Ecto neural progenitor cell (in vitro differentiated cells): ENCODE measurements at places on chromosomes 6 and 20.

GRCh38 chr6:111259089-111259831 lies 172.0 kb downstream of the SLC16A10 start:
- DNase-seq: peak; percentile 98

- DNase-seq: no peak
Measured at GRCh38 chr6:52984247-52984646, 10.8 kb downstream of the GSTA4 start.

DNA sequence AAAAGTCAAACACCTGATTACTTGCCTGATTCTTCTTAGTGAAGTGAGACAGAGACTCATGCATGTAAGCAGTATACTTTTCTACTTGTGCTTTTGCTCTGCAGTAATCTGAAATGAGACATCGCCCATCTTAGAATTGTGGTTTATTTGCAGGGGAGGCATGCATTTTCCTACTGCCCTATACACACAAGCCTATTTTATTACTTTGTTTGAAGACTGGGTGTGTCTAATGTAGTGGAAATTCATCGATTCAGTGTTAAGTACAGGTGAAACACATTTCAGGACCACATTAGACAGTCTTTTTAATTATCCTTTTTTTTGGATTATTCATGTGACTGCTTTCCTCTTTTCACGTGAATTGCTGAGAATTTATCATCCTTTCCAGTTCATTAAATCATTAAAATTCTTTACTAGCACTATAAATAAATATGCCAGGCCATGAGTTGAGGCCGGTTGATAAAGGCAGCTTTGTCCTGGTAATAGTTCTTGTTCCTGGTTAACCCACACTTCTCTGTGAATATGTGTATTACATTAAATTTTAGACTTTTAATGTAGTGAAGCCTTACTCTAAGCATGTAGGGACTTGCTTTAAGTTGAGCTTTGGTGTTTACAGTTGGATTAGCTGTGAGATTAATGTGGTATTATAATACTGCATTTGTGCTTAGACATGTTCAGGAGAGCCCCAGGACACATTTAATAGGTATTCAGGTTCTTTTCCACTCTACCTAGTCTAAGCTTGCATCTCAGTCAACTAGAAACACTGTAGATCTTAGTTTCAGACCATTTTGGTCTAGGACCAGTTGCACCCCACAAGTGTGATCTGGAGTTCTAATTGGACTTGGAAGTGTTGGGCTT lies 10.8 kb upstream of the BTBD3 start:
- DNase-seq: no peak

DNA sequence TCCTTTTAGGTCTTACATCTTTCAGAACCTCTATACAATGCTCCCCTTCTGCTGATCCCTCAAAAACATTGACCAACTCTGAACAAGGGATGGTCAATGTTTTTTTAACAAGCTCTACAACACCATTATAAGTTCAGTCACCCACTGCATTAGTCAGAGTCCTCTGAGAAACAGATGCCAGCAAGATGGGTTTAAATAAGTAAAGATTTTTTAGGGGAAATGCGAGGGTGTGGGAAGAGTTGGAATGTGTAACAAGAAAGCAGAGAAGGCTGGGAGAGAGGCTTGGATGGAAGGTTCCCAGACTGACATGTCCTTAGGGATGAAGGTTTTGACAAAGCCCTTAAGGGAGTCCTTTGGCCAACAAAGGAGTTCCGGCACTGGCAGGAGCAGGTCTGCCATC lies 478.3 kb downstream of the FRK start:
- DNase-seq: no peak

- DNase-seq: no peak
Measured at GRCh38 chr6:136955123-136955522, 33.0 kb downstream of the SLC35D3 start.

DNA sequence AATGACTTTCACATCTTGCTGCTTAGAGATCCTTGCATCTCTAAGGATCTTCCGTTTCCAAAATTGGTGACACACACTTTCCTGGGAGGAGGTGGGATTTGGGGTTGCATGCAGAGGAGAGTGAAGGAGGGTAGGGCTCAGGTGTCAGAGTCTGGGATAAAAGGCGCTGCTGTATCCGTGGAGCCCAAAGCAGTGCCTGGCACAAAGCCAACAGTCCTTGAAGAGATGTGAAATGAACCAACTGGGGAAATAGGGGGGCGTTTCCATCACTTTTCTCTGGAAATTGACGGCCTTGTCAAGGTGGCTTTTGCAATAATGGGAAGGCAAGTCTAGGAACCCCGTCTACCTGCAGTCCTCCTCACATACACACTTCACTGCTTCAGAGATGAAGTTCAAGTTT lies 59.5 kb upstream of the NELFCD start:
- no peak for DNase-seq

GRCh38 chr6:4794140-4794707 lies 18.0 kb downstream of the CDYL start:
- no peak for DNase-seq

DNA sequence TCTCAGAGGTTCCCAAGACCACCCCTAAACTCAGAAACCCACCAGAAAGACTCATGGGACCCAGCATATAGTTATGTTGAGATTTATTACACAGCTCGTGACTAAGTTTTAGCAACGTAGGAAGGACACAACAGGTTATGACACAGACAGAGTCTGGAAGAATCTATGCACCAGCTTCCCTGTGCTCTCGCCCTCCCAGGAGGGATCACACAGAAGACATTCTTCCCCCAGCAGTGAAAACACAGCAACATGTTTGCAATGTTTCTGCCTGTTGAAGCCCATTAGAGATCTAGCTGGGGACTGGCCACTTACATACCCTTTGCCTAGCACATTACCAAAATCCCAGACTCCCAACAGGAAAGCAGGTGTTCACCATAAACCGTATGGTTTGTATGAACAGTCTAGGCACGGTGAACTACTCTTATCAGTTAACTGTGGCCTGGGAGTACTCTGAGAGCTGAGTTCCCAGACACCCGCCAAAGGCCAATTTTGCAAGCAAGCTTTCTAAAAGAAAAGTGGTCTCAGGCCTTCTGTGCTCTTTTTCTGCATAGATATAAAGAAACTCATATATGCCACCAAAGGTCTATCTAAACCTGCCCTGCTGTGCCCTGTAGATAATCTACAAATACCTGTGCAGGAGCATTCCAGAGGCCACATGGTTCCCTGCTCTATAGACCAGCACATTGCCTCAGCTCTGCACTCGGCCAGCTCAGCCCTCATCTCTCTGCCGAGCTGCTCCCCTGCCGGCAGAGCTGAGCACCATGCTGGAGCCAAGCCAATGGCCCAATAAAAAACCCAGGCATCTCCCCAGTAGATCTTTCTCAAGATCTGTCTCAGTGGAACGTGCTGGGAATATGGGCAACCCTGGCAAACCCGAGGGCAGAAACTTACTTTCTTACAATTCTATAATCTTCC lies 69.6 kb upstream of the SMIM28 start:
- no peak for DNase-seq

- no peak for DNase-seq
Measured at GRCh38 chr6:30778001-30778635, 33.8 kb upstream of the IER3 start.

DNA sequence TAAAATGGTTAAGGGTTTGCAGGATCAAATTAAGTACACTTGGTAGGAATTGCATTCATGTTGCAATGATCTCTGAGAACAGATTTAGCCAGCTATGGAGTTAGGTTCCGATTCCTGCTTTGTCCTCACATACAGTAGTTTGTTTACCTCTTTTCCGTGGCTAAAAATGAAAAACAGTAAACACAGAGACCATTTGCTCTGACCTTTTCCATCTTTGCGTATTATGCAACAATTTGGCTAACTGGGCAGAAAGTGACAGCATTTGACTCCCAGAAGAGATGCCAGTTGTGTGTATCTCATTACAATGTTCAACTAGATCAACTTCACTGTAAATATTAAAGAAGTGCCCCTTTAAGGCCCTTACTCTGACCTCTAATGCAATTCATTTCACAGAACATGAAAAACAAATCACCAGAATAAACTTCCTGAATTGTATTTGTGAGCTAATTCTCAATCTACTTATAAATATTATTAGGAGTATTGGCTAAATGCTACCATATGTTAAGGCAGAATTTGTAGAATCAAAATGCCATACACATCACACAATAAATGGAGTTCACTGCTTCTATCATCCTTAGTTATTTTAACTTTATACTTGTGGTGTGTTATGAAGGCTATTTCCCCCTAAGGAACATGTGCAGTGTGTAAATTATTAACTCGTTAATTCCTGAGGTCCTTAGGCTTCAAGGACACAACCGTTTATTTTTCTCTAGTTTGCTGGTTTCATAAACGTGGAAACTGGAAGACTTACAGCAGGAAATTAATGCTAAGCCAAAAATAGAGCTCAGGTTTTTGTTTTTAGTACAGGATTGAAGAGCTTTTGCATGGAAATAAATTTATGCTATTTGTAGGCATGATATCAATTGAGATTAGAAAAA lies 380.7 kb upstream of the CITED2 start:
- no peak for DNase-seq

DNA sequence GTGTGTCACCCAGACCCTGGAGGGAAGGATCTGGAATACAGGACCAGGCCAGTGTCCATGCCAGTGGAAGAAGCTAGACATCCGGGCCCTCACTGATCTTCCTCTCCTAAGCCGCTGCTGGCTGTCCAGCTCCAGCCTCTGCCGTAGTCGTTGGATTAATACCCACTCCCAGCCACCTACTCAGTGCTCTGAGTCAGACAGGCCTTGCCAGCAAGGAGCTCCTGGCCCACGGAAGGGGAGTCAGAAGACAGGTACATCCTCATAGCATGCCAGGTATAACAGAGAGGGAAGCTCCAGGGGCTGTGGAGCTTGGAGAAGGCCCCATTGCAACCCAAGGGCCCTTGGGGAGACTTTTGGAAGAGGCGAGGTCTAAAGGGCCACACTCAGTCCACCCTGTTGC lies 49.0 kb downstream of the STK35 start:
- DNase-seq: no peak

- no peak for DNase-seq
Measured at GRCh38 chr6:14921170-14921569, 324.7 kb upstream of the JARID2 start.

DNA sequence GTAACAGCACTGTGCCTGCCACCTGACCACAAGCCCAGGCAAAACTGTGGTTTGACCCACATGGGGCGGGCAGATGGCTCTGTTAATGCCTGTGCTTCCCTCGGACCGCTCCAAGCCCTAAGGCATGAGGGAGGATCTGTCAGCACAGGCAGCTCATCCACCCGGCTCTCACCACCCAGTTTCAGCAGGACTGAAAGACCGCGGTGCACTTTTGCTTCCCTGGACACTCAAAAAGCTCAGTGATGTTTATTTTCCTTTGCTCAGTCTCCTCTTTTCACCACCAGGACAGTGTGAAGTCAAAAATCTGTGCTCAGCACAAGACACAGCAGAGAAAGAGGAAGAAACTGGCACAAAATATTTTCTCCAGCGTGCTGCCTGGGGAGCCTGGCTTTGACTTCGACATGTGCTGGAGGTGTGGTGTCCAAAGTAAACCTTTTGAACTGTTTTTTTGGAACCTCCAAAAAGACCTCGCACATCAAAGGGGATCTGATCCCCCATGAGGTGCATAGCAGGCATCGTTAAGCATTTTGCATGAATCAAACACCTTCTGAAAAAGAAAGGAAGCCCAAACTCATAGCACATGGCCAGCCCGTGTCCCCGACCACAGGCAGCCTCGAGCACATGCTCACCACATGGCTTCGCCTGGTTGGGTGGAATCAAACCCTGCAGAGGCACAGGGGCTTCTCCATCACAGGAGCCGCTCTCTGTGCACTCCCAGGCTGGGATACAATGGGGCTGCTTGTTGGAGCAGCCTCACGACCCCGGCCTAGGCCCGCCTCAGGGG lies 441.7 kb upstream of the JARID2 start:
- no peak for DNase-seq

GRCh38 chr6:80465513-80465912 lies 359.0 kb downstream of the BCKDHB start:
- DNase-seq: no peak

- no peak for DNase-seq
Measured at GRCh38 chr6:7411328-7411727, 21.7 kb downstream of the RIOK1 start.

DNA sequence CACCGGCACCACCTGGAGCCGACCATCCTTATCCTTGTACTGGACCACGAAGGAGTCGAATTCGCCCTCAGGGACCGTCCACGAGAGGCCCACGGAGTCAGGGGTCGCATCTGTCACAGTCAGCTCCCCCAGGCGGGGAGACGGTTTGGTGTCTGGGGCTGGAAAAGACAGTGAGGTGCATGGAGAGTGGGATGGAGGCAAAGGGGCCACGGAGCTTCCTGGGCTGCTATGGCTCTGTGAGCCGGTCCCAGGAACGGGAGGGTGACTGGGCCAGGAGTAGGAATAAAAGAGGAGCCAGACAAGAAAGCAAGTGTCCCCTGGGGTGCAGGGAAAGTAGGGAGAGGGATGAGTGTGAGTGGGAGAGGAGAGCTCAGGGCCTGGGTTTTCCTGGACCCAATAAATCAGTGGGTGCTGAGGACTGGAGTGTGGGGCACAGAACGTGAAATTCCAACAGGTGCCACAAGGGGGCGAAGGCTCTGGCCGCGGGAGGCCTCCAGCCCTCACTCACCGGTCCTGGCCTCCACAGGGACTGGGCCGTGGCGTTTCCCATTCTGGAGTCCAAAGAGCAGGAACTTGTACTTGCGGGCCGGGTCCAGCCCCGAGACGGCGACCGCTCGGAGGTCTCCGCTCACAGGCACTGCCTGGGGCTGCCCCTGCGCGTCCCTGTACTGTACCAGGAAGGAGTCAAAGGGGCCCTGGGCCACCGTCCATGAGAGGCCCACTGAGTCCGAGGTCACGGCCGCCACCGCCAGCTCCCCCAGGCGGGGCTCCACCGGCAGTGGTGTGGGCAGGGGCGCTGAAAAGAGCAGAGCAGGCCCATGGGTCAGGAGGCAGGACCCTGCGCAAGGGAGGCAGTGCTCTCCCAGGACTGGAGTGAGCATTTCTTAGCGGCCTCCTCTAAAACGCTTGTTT lies 9.9 kb downstream of the CYP21A2 start:
- peak; percentile 84 for DNase-seq

- no peak for DNase-seq
Measured at GRCh38 chr6:140909156-140909555, 1223.6 kb upstream of the GJE1 start.

DNA sequence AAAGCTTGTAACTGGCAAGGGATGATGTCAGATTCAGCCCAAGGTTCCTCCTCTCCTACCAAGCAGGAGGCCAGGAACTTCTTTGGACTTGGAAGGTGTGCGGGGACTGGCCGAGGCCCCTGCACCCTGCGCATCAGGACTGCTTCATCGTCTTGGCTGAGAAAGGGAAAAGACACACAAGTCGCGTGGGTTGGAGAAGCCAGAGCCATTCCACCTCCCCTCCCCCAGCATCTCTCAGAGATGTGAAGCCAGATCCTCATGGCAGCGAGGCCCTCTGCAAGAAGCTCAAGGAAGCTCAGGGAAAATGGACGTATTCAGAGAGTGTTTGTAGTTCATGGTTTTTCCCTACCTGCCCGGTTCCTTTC lies 14.4 kb downstream of the TNFAIP3 start:
- no peak for DNase-seq

GRCh38 chr6:89269252-89269651 lies 45.8 kb downstream of the GABRR2 start:
- no peak for DNase-seq

DNA sequence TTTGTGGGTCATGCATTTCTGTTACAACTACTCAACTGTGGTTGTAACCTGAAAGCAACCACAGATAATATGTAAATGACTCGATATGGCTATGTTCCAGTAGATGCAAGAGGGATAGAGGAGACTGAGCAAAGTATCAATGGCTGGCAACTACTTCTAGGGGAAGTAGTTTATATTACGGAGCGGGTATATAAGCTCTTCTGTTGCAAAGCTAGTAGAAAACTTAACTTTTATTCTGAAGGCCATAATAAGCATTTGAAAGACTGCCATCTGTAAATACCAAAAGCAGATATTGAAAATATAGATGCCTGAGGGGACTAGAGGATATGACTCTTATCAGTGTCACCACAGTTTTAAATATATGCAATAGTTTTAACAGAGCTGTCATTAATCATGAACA lies 655.3 kb downstream of the PHF3 start:
- no peak for DNase-seq
